GM18507 (cell line): ENCODE measurements at places on chromosomes 16 and 17.

DNA sequence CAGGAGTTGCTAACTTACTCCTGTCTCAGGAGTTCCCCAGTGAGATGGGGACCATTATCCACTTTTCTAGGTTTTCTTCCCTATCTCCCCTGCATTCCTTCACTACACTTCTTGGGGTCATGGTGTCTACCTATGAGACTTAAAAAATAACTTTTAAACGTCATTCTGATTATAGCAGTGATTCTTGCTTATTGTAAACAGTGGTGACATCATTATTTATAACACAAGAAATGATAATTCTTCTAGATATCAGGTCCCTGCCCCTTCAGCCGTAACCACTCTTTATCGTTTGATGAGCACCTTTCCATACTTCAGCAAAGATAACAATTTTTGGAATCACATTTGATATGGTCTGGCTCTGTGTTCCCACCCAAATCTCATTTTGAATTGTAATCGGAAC, 27.2 kb upstream of the IRX3 start:
- DNase-seq, result no peak

- DNase-seq, result no peak
Measured at GRCh38 chr16:73171380-73171779, 123.5 kb upstream of the ZFHX3 start.

- DNase-seq, result no peak
Measured at GRCh38 chr16:8430401-8430800, 159.9 kb downstream of the TMEM114 start.

DNA sequence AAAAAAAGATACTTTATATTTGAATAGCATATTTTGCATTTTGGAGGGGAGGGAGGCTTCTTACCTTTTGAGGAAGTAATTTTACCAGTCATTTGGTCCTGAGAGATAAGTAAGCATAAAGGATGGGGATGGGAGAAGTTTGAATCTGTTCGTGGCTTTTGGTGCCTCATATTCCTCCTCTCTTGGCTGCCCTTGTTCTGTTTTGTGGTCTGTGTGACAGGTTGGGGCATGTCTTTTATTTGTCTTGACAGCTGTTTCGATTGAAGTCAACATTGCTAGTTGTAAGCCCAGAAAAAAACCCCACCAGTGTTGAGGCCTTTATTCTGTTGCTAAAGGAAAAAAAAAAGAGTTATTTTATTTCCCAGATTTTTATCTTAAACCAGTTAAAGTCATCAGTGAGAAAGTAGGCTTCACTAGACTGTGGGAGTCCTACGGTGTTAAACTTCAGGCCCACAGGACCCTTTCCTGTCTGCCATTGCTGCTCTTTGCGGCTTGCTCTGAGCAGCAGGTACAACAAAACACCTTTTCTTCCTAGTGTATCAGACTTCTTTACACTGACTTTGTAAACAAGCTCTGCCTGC, 11.4 kb downstream of the SLC7A6 start:
- DNase-seq, result no peak

GRCh38 chr16:81585785-81586184, 141.2 kb downstream of the CMIP start:
- DNase-seq, result no peak

GRCh38 chr16:26644912-26645543, 421.7 kb upstream of the C16orf82 start:
- DNase-seq, result no peak

DNA sequence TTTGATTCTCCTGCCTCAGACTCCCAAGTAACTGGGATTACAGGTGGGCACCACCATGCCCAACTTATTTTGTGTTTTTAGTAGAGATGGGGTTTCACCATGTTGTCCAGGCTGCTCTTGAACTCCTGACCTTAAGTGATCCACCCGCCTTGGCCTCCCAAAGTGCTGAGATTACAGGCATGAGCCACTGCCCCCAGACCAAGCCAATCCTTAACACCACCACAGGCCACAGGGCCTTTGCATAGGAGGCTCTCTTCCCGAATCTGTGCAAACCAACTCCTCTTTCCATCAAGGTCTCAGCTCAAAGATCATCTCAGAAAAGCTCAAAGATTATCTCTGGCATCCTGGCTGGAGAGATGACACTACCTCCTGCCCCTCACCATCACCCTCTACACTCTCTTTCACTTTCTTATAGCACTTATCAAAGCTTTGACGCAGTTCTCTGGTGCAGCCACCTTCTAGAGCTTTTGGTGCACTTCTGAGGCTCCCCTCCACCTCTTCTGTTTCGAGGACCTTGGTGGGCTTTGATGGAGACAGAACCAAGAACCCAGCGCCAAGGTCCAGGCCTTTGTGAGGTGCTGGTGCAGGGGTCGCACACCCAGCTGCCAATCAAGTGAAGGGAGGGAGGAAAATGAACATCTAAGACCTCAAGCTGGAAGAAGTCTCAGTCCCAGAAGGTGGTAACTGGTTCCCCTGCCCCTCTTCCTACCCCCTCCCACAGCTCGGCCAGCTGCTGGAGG, 23.2 kb upstream of the PHB1 start:
- DNase-seq, result no peak

DNA sequence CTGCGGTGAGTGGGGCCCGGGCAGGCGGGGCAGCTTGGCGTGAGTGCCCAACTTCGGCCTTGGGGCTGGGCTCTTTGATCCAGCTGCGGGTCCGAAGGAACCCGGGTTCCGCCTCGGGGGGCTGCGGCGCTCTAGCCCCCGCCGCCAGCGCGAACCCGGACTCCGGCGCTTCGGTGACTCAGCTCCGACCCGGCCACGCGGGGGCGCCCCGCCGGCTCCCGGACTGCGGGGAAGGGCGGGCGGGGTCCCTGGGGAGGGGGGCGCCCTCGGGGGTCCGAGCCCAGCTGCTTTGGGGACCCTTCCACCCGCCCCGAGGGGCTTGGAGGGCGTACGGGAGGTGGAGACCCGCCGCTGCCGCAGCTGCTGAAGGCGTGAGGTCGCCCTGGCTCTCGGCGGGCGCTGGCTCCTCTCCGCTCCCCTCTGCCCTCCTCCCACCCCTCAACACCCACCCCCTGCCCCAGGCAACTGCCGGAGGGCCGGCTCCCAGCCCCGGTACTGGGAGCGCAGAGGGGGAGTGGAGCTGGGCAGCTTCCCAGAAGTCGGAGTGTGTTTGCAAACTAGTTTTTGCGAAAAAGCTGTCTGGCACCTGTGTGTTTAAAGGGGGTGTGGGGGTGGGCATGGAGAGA, 516 bp downstream of the CPNE2 start:
- DNase-seq, result no peak

- DNase-seq, result no peak
Measured at GRCh38 chr16:51674615-51675014, 523.5 kb upstream of the SALL1 start.

GRCh38 chr17:72372185-72372584, 251.4 kb downstream of the SOX9 start:
- DNase-seq, result no peak

DNA sequence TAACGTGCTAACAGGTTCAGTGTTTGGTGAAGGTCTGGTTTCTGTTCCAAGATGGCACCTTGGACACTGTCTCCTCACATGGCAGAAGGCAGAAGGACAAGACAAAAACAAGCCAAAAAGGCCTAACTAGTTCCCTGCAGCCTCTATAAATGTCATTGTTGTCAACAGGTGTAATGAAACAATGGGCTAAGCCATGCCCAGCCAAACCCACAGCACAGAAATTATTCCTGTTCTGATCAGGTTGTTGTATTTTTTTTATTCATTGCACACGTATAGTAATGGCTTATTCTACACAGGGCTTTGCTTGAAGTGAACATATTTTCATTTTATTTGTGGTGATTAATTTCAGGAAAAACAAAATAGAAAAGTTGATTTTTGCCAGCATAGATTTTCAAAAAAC, 16.1 kb upstream of the NUP93 start:
- DNase-seq, result no peak

DNA sequence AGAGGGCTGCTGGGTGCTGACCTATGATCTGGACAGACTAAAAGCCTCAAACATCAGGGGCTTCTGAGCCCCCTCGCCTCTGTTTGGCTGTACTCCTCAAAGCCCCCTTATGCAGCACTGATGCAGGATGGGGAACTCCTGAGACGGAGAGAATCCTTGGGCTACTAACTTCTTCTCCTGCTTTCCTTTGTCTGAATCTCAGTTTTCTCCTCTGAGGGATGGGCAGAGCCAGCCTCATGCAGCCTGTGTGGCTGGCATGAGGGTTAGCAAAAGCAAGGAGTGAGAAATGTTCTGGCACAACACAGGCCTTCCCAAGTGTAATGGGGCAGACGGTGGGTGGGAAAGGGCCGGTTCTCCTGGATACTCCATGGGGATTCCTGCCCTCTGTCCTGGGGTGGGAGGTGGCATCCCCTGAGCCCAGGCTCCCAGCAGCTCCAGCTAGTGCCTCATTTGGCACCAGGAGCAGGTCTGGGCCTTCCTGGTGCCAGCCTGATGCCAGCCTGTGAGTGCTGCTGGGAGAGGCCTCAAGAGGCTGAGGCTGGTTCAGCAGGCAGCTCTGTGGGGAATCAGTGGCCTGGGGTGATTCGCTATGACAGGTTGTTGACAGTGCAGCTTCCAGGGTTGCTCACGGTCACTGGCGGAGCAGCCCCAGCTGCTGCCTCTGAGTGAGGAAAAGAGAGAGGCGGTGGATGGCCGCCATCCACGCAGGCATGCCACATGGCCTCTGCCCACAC, 4.0 kb upstream of the BRD7 start:
- DNase-seq, result no peak

DNA sequence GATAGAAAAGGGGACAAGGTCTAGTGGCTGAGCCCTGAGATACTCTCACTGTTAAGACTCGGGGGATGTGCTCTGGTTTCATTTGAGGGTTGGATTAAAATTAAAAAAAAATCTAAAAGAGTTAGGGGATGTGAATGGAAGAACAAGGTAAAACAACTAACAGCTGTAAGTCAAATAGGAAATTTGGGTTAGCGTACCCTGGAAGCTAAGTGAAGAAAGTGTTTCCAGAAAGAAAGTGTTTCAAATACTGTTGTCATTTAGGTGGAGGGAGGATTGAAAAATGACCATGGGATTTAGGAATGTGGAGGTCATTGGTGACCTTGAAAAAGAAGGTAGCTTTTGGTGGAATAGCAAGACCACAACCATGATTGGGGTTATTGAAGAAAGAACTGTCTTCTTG, 37.7 kb downstream of the PPM1D start:
- no peak for DNase-seq

DNA sequence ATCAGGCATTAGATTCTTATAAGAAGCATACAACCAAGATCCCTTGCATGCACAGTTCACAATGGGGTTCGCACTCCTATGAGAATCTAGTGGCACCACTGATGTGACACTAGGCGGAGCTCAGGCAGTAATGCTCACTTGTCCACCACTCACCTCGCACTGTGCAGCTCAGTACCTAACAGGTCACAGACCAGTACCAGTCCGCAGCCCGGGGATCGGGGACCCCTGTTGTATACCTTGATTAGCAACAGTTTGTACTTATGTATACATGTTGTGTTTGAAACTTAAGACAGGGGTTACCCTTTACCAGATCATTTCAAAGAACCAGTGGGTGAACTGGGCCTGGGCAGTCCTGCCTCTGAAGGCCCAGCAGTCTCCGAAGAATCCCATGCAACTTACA, 103.7 kb downstream of the PMP22 start:
- DNase-seq, result no peak

DNA sequence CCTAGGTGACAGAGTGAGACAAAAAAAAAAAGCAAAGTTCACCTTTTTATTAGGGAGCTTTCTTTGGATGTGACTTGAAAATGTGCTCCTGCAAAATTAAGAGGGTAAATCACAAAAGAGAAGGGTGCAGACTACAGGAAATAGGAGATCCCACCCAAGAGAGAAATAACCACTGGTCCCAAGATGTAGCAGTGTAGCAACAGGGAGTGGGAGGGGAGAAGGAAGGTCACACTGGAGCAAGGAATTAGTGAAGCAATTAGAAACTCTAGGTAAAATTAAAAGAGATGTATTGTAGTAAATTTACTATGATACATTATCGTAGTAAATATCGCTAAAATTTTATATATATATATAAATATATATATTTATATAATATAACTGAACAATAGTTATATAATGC, 12.3 kb upstream of the SPN start:
- DNase-seq, result no peak

DNA sequence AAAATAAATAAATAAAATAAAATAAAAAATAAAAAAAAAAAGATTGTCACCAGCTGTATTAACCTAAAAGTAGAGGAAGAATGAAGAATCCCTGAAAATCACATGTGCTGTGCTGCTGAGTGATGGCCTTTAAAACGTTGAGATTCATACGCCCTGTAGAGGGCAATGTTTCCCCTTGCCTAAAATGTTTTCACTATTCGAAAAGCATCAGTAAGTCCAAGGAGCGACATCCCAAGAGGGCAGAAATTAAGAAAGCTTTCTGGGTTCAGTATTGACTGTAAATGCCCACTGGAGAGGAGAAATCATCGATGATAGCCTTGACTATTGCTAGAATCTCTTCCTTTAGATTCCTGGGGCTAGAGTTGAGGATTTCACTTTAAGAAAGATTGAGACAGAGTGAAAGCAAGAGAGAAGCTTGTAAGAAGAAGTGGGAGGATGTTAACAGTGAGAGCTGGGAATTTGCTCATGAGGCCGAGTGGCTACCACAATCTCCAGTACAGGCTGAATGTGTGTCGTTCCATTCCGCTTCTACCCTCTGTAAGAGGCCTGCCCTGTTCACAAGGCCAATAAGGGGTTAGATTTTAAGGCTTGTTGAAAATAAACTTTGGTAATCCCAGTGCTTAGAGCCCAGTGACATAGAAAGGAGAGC, 170.8 kb upstream of the FAM20A start:
- DNase-seq, result no peak

DNA sequence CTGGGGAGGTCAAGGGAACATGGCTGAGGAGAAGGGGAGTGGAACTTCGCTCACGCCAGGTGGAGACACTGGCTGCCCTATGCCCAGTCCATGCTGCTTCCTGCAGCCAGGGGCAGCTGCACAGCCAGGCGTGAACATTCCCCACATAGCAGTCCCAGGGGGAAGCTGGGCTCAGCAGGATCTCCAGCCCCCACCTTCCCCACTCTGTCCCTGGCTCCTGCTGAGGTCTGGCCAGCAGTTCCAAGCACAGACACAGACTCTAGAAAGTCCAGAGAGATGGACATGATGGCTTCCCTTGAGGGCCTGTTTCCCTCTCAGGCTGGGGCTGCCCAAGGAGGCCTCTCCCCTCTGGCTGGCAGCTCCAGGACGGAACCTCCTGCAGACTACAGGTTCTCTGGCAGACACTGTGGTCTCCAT, 9.3 kb downstream of the JUP start:
- DNase-seq, result no peak

DNA sequence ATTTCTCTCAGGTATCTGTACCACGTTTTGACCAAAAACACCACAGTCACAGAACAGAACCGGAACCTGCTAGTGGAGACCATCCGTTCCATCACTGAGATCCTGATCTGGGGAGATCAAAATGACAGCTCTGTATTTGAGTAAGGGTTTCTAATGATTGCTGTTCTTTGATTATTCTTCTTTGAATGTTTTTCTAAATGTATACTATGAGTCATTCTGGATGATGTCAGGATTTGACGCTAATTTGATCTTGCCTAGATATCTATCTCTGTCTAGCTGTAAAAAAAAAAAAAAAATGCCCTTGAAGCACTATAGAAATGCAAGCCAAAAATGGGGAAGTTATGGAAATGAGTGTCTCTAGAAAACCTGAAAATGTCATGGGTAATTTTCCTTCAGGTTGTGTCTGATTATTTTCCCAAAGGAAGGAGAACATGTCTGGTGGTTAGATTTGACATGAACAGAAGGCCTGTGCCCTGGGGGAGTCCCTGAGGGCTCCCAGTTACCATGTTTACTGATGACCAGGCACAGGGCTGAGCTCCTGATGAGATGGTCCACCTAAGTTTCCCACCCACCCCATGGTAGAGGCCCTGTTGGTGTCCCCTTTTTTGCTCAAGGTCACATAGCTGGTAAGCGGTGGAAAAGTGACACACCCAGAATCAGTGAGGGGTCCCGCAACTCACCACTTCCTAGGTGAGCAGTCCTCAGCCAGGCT, 13.6 kb downstream of the CLEC16A start:
- DNase-seq, result no peak
